Kidney epithelial cell (primary cell): ENCODE measurements at places on chromosomes 12 and 14.

DNA sequence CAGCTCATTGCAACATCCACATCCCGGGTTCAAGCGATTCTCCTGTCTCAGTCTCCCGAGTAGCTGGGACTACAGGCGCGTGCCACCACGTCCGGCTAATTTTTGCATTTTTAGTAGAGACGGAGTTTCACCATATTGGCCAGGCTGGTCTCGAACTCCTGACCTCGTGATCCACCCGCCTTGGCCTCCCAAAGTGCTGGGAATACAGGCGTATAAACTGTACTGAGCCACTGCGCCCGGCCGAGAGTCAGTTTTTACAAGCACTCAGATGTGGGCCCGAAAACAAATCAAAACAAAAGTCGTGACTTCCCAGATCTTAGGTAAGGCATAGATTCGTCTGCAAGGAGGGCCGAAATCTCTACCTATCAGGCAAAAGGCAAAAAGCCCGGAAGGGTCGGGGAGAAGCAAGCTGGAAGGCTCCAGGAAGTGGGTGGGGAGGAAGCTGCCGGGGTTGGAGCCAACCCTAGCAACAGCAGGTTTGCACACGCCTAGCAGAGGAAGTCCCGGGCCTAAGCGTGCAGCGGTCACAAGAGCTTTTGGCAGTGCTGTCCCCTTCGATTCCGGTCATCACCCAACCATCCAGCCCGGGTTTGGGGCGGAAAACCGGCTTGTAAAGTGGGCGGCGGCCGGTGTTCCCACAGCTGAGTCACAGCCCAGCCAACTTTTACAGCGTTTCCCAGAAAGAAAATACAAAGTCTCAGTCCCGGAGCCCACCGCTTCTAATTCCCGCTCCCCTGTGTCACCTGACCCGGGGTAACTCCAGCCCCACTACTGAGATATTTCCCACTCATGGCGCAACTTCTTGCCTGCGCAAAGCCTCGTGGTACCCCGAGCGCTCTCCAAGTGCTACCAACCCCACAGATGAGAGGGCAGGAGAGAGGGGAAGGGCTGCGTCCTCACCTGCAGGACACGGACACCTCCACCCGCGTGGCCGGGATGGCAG is 583 bp downstream of the CPNE8 start:
- DNase-seq, result peak; percentile 38

DNA sequence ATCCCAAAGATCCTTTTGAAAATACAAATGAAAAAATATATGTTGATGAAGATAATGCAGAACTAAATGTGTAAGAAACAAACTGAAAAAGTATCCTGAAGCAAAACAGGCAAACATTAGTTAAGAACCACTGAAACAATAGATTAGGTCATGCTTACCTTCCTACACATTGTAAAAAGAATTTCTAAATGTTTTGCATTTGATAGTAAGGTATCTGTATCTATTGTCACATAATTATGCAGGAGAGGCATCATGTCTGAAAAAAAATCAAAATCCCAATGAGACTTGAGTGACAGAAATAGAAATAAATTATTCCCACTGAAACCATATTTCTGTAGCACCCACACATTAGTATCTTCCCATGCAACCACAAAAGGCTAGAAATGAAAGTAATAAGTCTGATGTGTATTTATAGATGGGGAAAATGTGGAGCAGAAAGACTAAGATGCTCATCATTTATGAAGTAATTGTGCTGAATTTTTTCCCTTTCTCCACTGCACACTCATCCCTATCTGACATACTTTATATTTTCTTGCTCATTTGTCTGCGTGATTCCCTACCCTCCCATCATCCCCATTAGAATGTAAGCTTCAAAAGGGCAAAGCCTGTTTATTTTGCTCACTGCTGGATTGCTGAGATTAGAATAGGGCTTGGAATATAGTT is 43.5 kb downstream of the IPO8 start:
- DNase-seq, result no peak

- DNase-seq, result no peak
These were observed 198.5 kb downstream of the SOX5 start for GRCh38 chr12:23750923-23751322.

GRCh38 chr12:87796961-87797516 is 232.2 kb downstream of the C12orf50 start:
- no peak for DNase-seq

DNA sequence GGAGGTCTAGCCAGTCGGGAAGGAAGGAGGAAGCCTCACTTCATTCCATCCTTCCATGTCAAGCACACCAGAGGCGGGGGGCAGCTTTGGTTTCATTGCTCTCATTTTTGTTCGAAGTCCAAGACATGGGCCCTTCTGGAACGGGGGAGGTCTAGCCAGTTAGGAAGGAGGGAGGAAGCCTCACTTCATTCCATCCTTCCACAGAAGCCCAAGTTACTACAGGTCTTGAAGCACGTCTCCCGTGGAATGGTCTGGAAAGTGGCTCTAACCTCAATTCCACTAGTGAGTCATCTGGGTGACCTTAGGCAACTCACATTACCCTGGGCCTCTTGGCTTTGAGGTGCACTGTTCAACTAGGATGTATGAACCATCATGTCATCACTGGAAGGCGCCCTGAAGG is 156.3 kb downstream of the NTF3 start:
- no peak for DNase-seq

DNA sequence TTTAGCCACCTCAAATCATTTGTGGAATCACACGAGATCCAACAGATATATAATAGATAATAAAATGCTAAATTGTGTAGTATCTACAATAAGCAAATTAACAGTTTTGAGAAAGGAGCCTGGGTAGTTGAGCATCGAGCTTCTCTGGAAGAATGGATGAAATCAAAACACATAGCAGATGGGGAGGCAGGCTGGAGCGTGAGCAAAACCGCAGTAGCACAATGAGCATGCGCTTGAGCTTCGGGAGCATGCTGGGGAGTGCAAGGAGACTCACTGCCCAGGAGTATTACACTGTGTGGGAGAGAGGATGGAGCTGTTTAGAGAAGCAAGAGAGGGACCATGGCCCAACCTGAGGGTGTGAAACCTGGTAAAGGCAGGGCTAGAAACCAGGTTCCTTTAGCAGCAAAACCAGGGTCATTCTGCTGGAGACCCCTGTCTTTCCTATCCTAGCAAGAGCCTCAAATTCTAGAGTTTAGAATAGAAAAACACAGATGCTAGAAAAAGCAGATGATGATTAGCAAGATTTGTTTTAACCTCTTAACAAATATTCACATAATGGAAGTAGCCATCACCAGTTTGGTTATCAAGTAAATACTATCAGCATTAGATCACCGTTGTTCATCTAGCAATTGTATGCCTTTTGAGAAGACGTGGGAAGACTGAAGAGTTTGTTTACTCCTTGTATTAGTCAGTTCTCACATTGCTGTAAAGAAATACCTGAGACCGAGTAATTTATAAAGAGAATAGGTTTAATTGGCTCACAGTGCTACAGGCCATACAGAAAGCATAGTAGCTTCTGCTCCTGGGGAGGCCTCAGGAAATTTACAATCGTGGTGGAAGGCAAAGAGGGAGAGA is 484.8 kb downstream of the EGLN3 start:
- DNase-seq, result peak; percentile 18

DNA sequence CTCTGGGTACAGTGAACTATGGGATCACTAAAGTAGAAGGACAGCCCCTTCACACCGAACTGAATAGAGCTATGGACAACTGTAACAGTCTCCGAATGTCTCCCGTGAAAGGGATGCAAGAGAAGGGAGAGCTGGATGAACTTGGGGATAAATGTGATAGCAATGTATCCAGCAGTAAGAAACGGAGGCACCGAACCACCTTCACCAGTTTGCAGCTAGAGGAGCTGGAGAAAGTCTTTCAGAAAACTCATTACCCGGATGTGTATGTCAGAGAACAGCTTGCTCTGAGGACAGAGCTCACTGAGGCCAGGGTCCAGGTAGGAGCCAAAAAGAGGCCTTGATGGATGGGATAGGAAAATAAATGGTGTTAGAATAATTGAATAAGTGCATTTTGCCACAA is 3.5 kb downstream of the ALX1 start:
- no peak for DNase-seq

DNA sequence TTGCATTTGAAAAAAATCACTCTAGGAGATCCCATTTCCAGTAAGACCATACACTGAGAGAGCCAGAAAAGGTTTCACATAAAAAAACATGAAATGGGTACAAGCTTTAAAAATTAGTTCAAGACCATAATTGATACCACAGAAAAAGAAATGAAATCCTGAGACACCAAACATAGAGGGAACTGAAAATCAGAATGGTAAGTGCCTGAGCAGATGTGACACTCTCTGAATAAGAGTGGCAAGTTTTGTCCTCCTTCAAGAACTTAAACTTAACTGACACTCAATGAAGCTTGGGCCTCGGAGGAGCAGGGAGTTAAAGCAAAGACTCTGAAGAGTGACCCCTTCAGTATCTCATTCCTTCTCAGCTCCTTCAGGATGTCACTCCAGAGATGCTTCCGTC is 23.2 kb upstream of the PTGDR start:
- DNase-seq, result no peak

GRCh38 chr12:116856729-116857128 is 24.5 kb downstream of the HRK start:
- DNase-seq, result no peak

DNA sequence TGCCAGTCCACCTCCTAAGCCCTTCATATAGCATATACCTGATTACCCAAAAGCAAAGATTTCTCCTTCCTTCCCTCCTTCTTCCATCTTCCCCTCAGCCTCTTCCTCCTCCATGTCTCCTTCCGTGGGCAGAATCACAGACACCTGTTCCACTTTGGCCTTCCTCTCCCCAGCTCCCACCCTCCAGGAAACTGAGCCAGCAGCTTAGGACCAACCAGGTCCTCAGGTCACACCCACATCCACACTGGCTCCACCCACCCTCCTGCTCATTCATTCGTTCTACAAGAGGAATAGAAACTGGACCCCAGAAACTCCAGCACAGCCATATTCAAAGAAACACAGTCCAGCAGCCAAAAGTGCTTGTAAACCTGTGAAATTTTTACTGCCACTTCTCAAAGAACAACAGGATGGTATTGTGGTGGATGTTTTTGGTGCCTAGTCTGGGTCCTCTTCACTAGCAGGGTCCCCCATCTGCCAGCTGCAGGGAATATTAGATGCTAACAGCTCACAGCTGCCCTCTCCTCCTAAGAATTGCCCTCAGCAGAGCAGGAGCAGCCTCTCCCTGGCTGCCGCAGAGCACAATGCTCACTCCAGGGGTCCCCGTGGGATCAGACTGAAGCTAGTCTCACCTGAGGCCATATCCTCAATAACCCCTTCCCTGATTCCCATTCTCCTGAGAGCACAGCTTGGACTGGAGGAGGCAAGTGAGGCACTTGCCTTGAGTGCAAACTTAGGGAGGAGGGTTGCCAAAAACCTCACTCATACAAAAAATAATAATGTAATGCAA is 18.4 kb downstream of the CMKLR1 start:
- DNase-seq, result no peak

DNA sequence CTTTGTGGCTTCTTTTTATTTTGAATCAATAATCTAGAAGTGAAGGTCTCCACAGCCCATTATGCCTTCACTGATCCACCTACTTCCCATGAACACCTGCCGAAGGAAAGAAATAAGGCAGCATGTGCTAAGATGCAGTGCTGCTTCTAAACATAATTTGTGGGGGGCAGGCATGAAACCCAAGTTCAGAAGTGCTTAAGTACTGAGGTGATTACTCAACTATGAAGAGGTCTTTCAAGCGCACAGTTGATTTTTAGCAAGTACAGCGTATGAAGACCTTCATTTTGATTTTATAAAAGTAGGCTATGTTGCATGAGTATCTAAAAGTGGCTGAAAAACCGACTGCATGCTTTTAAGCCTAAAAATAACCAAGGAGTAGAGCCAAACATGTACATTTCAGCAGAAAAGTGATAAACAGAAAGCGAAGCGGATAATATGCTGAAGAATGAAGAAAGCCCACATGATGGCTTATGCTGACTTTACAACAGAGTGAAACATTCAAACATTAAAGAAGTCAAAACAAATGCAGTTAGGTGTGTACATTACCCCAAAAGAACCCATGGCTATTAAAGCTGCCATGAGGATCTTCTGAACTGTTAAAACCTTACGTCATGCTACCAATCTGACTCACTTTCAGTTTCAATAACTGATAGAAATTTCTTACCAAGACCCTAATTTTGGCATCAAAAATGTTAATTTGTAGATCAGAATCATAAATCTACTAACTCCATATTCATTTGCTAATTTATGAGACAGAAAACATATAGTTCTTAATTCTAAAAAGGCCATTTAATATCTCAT is 29.3 kb downstream of the KICS2 start:
- DNase-seq, result no peak

- DNase-seq, result no peak
These were observed 25.0 kb downstream of the OTUB2 start for GRCh38 chr14:94051115-94051514.
